ENCODE measurements at places on chromosomes 11 and 22.
A peak's percentile ranks its signal among the peaks of the same experiment; 100 is the strongest.

DNA sequence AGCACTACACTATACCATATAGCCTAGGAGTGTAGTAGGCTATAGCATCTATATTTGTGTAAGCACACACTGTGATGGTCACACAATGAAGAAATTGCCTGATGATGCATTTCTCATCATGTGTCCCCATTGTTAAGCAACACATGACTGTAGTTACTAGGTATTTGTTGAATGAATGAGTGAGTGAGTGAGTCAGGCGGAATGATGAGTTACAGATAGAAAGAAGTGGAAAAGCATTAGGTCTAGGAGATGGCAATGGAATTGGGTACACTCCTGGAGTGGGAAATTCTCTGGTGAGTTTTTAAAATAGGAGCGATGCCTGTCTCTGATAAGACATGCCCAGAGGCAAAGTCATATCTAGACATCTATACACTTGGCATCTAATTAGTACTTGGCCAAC, 160.5 kb upstream of the TBCEL start:
- peak; percentile 93 for DNase-seq

DNA sequence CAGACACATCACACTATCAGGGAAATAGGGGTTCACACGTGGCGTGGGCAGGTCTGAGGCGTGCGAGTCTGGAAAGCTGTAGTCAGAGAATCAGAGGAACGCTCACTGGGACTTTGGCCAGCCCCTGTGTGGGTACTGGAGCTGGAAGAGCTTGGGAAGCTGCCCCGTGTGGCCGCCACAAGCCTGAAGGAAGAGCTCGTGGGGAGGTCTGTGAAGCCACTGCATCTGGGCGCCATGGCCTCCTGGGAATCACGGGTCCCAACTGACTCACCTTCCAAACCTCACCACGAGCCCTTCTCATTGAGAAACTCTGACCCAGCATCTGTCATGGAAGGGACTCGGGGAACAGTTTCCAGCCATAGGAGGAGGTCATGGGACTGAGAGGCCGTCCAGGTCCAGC, 5.9 kb upstream of the MRGPRF start:
- DNase-seq = no peak

GRCh38 chr11:44028401-44028800, 19.4 kb upstream of the ACCSL start:
- DNase-seq = no peak

DNA sequence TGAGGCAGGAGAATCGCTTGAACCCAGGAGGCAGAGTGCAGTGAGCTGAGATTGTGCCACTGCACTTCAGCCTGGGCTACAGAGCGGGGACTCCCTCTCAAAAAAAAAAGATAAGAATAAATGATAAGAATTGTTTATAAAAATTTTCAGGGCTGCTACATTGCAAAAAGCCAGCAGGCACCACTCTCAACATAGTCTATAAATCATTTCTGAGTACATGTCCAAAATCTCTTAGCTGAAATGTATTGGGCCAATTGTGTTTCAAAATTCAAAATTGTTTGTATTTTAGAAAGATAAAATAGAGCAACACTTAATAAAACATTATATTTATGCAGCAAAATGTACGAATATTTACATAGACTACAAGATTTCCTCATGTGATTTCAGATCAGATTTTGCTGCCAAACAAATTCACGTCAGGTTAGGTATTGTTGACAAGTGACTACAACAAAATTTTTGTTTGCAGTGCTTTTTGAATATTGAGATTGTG, 13.9 kb downstream of the PGR start:
- DNase-seq = no peak

GRCh38 chr11:67054346-67054835, 2.3 kb upstream of the RHOD start:
- DNase-seq = peak; percentile 91

GRCh38 chr22:47400701-47401591, 638.5 kb downstream of the TBC1D22A start:
- no peak for DNase-seq
